HepG2 (cell line): ENCODE measurements at places on chromosomes 1 and 21. TPM values are rescaled to one million over a fixed set of nuclear protein-coding genes. Genes with fewer than 3 reads are reported as not detected.

DNA sequence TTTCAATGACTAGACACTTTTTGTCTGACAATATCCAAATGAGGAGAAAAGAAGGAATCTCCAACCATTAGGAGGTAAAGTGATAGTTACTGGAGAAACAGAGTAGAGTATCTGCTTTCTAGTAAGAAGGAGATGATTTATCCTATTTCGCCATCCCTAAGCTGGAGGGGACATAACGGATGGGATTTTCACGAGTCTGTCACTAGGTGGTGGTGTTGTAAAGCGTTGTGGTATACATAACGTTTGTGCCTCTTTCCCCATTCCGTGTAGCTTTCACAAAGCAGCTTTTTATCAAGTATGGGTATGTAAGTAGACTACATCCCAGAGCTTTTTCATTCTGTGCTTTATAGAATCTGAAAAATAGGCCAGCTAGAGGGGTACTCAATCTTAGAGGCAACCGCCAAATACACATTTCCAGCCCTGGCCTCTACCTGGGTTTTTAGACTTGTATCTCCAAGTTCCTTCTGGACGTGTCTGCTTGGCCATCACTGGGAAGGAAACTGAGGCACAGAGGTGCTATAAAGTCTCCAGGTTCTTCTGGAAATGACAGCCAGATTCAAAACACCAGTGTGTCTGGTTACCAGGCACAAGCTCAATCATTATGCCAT is 33.3 kb upstream of the FAM3B start:
- H3K27me3 ChIP-seq = no peaks in the 10 kb centered on the region; the same call in 1 of the 2 replicates
- no peak overlapping the region for H3K4me3 ChIP-seq

GRCh38 chr1:30507016-30507312 is 216.4 kb downstream of the MATN1 start:
- no peaks in the 10 kb centered on the region for H3K4me1 ChIP-seq
- no peak overlapping the region for H3K4me3 ChIP-seq
- no peaks in the 10 kb centered on the region for H3K36me3 ChIP-seq
- no peak for DNase-seq
- H3K27me3 ChIP-seq = no peaks in the 10 kb centered on the region; the same call in 1 of the 2 replicates

Gene LCE2C
- total RNA-seq = not detected in 2 replicates

DNA sequence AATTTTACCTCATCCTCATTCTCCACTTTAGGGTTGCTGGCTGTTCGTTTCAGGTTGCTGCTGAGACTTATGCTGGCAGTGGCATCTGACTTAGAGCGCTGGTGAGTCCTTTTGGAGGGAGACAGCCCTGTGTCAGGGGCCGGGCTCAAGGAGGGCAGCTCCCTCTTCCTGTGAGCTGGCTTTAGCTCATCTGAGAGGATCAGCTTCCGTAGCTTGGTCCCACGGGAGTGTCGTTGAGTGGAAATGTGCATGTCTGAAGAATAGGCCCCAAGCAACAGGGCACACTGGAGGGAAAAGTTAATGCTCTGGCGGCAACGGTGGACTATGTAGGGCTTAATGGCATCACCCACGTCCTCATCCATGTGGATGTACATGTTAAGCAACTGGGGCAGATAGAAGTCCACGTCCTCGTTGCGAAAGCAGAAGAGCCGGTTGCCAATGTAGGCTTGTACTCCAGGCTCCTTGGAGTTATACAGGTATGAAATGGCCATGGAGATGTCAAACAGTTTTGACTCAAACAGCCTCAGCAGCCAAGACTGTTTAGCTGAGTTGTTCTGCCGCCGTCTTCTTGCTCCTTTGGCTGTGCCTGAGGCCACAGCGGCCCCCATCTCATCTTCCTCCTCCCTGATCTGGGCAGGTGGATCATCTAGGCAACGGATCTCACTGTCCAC is 11.5 kb downstream of the PI4KB start:
- no peak for DNase-seq
- H3K4me3 ChIP-seq = no peak overlapping the region
- no peaks in the 10 kb centered on the region for H3K27me3 ChIP-seq
- H3K36me3 ChIP-seq = peaks cover 50% of the 10 kb centered on the region
- no peak overlapping the region for H3K27ac ChIP-seq
- H3K4me1 ChIP-seq = peaks cover 17% of the 10 kb centered on the region

Gene AQP10
- not detected in 2 replicates for total RNA-seq

DNA sequence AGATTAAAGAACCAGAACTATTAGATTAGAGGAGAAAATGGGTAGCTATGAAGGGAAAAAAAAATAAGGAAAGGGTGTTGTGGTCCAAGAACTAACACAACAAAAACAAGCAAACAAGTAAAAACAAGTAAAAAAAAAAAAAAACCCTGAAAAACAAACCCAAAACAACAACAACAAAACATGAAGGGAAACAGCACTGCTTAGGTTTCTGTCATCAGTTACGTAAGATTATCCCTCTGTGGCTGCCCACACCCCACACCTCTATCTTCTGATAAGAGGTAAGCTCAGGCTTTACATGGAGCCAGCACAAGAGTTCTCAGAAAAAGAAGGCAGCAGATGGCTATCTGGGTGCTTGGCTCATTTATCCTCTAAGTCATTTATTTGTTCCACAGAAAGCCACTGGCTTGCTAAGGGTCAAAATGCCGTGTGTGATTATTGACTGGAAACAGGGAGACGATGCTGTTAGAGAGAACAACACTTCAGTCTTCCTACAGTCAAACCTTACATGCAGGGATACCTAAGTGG is 57.5 kb downstream of the KIAA0319L start:
- no peak overlapping the region for H3K27ac ChIP-seq
- H3K27me3 ChIP-seq = no peaks in the 10 kb centered on the region
- H3K4me1 ChIP-seq = no peaks in the 10 kb centered on the region
- peaks cover 4% of the 10 kb centered on the region; the same call in 1 of the 3 replicates for H3K36me3 ChIP-seq
- no peak overlapping the region for H3K4me3 ChIP-seq

DNA sequence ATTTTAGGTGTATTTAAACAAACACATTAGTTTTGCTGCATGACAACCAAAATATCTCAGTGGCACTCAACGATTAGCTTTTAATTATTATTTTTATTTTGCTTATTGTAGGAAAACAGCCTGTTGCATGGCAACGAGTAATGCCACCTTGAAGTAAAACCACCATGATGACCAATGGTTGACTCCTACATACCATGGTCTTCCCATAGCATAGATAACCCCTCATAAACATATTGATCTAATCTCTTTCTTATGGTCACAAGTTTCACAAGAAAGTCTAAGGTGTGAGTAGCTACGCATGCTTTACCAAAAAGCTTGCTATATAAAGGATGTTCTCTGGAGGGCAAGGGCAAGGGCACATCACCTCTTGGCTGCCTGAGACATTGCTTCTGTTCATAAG is 61.5 kb upstream of the PTBP2 start:
- H3K27ac ChIP-seq = no peak overlapping the region
- H3K4me1 ChIP-seq = no peaks in the 10 kb centered on the region
- no peak overlapping the region for H3K4me3 ChIP-seq
- DNase-seq = no peak

DNA sequence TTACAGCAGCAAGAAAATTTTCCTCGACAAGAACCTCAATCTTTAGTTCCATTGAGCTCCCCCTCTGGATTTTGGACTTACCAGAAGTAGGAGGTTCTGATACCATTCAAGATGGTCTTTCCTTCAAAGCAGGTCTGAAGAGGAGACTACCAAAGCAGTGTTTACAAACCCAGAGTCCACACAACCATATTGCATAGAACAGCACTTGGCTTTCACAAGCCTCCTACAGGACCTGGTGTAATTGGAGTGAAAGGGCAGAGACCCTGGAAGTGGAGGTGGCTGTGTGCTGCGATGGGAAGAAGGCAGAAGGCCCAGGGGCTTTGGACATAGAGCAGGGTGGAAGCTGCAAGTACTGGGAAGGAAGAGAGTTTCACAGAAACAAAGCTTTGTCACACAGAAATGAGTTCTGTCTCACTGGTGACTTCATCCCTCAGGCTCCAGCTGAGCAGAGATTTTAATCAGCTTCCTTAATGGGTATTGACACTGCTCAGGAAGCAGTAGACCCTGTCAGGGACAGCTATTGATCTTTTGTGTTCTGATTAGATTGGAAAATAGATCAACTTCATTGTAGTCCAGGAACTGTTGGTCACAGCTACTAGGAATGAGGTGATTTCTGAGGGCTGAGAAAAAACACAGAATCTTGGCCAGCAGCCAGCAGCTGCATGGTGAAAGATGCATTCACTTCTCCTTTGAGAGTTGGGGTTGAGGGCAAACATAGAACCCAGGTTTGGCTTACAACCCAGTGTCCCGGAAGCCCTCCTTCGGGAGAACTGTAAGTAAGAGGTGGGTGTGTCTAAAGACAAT is 124.0 kb downstream of the SYT2 start:
- H3K4me3 ChIP-seq = no peak overlapping the region
- peaks cover 29% of the 10 kb centered on the region for H3K4me1 ChIP-seq
- DNase-seq = peak; percentile 50
- H3K27ac ChIP-seq = peak overlapping the region; percentile 51
- H3K36me3 ChIP-seq = no peaks in the 10 kb centered on the region; the same call in 1 of the 2 replicates

- no peak for DNase-seq
- no peak overlapping the region for H3K27ac ChIP-seq
- no peaks in the 10 kb centered on the region for H3K36me3 ChIP-seq
Measured at GRCh38 chr1:2786329-2787162, 14.9 kb downstream of the TTC34 start.

Gene CLDN17
- not detected in 2 replicates for total RNA-seq
